T-helper 17 cell (primary cell): ENCODE measurements at places on chromosomes 11 and 22.
A peak's percentile ranks its signal among the peaks of the same experiment; 100 is the strongest.

- no peak overlapping the region for H3K27ac ChIP-seq
- no peaks in the 10 kb centered on the region for H3K36me3 ChIP-seq
- DNase-seq, result no peak
Observed at GRCh38 chr11:105821372-105821771, 200.7 kb downstream of the MSANTD4 start.

DNA sequence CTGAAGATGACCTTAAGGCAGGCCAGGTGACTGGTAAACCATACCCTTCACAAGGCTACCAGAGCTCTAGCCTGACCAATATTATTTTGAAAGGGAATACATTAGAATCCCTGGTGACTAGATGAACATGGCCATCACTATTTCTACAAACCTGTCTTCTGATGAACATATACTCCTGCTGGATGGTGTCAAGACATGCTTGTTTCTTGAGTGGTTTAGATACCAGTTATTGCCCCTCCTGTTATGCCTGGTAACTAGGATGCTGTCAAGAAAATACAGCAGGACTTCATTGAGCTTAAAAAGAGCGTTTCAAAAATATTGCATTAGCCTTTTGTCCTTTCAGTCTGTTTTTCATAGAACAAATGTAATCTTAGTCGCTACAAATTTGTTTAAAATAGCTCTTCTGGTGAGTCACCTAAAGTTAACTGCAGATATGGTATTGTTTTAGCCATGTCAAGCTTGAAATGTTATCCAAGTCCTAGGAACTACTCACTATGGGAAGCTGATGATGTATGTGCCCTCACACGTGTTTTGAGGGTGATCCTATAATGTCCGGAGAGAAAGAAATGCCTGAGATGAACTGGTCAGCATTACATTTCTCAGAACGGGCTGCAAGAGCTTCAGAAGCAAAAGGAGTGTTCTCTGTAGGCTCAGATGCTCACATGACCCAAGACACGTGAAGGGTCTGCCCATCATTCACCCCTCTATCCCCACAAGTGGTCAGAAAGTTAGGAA, 20.6 kb downstream of the ADM start:
- H3K27me3 ChIP-seq, result peaks cover 36% of the 10 kb centered on the region
- no peak for DNase-seq
- no peak overlapping the region for H3K4me3 ChIP-seq

GRCh38 chr11:120135838-120136237, 2.1 kb downstream of the TRIM29 start:
- H3K36me3 ChIP-seq, result no peaks in the 10 kb centered on the region
- H3K4me3 ChIP-seq, result no peak overlapping the region
- no peak overlapping the region for H3K27ac ChIP-seq
- no peak for DNase-seq
- peaks cover 22% of the 10 kb centered on the region for H3K27me3 ChIP-seq
- peaks cover 5% of the 10 kb centered on the region for H3K4me1 ChIP-seq

DNA sequence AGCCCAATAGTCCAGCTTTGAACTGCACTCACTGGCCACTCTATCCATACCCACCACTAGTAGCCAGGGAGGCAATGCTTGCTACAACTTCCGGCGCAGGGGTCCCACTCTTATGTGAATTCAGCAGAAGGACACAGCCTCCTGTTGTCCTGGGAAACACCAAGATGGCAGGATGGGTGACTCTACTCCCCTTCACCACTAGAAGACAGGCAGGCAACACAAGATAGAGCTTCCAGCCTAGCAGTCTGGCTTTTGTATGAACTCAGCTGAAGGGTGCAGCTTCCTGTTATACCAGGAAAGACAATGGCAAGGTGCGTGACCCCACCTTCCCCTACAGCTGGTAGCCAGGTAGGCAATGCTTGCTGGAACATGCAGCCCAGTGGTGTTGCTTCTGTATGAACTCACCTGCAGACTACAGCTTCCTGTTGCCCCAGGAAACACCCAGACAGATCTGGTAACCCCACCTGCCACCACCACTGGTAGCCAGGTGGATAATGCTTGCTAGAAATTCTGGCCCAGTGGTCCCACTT, 205.2 kb upstream of the KIRREL3 start:
- DNase-seq, result no peak
- H3K36me3 ChIP-seq, result no peaks in the 10 kb centered on the region
- H3K27me3 ChIP-seq, result no peaks in the 10 kb centered on the region
- peaks cover 2% of the 10 kb centered on the region for H3K4me1 ChIP-seq

GRCh38 chr11:132686886-132687285, 845.4 kb downstream of the OPCML start:
- H3K36me3 ChIP-seq, result no peaks in the 10 kb centered on the region
- H3K27me3 ChIP-seq, result no peaks in the 10 kb centered on the region
- peak overlapping the region; percentile 51 for H3K27ac ChIP-seq
- no peak for DNase-seq

DNA sequence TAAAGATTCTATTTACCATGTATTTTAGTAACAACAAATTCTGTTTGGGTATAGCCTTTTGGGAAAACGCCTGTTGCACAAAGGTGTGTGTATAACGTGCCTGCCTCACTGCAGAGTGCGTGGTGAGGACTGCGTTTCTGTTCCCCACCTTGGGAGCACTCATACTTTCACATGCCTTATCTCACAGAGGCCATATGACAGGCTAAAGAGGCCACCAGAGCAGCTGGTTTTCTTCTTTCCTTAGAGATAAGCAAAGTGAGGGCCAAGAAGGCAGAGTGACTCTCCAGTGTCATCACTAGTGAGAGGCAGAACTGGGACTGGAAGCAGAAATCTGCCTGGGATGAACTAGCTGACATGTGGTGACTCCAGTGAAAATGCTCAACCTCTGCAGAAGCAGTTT, 369.2 kb upstream of the NARS2 start:
- no peak overlapping the region for H3K27ac ChIP-seq
- H3K27me3 ChIP-seq, result peaks cover 23% of the 10 kb centered on the region
- DNase-seq, result no peak
- no peaks in the 10 kb centered on the region for H3K4me1 ChIP-seq
- no peak overlapping the region for H3K4me3 ChIP-seq
- no peaks in the 10 kb centered on the region for H3K36me3 ChIP-seq

- H3K27ac ChIP-seq, result no peak overlapping the region
- peaks cover 61% of the 10 kb centered on the region for H3K27me3 ChIP-seq
- DNase-seq, result no peak
- peak overlapping the region; percentile 67 for H3K4me3 ChIP-seq
- peaks cover 8% of the 10 kb centered on the region for H3K36me3 ChIP-seq
- H3K4me1 ChIP-seq, result peaks cover 11% of the 10 kb centered on the region
Observed at GRCh38 chr11:110712659-110713448, 617 bp upstream of the ARHGAP20 start.

DNA sequence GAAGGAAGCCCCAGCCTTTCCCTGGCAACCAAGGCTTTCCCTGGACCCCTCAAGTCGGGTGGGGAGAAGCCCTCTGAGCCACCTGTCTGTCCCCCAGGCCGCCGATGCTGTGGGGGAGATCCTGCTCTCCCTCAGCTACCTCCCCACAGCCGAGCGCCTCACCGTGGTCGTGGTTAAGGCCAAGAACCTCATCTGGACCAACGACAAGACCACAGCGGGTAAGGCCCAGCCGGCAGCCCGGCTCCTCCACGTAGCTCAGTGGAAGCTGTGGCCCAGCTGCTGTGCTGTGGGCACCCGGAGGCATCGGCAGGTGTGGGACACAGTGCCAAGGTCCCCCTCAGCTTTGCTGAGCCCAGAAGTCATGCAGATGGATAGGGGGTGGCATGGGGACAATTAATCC, 12.2 kb upstream of the RHOD start:
- peaks cover 31% of the 10 kb centered on the region for H3K27me3 ChIP-seq
- no peak for DNase-seq
- no peak overlapping the region for H3K4me3 ChIP-seq
- no peaks in the 10 kb centered on the region for H3K4me1 ChIP-seq
